ENCODE measurements at places on chromosomes 11 and 22. TPM values are rescaled to one million over a fixed set of nuclear protein-coding genes. Genes with fewer than 3 reads are reported as not detected.

ZNF70 gene
- 4.3 TPM for total RNA-seq

- DNase-seq: no peak
Observed at GRCh38 chr11:122692444-122692843, 36.9 kb downstream of the UBASH3B start.

PRRG4 gene
- 11.2 TPM for total RNA-seq

DNA sequence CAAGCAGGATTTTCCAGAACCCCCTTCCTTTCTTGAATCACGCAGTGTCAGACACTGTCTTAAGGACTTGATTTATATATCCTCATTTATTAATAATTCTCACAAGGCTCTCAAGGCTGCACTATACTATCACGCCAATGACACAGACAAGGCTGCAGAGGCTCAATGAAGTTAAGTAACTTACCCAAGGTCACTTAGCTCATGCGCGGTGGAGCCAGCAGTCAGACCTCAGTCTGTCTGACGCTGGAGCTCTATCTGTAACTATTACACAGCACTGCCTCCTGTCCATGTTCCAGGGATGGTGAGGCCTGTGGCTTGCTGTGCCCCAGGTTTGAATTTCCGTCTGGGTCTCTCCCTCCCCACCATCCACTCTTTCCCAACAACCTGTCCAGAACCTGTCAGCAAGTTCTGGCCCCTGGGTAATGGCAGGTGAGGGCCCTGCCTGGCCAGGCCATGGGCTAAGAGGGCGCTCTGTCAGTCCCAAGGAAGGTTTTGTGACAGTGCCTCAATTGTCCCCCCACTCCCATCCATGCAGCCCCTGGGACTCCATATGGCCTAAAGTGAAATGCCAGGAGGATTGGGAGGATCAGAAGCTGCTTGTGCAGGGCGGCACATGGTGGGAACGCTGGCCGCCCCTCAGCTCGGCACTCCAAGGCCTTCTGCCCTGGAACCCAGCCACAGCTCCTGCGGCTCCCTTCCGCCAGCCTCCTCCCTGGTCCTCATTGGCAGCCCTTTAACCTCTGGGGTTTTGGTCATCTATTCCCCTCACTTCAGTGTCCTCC lies 8.6 kb downstream of the KCNC1 start:
- no peak for DNase-seq

DNA sequence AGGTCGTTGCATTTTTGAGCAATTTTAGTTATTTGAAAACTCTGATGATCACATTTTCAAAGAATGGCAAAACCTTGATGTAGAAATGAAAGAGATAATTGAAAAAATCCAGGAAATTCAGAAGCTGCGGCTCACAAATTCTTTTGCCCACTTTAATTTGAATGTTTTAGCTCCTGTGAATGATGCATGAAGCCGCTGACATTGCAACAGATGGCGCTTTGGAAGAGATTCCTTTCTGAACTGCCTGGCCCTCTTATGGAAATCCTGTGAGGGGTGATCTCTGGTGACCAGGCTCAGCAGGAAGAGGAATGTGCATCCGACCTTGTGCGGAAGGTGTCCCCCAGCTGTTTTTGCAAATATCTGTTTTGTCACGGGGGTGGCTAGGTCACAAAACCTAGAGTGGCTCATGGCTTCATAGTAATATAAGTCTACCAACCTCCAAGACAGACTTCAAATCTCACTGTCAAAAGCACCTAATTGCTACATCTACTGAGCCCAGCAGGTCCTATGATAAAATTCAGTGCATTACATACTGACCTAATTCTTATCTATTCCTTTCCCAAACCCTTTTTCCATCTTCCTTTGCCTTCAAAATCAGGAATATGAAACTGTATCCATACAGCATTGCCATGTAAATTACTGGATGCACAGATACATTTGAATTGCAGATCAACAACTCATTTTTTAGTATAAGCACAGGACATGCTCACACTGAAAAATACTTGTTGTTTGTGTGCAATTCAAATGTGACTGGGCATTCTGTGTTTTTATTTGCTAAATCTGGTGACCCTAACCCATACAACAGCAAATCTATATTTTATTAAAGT lies 412.7 kb downstream of the ETS1 start:
- no peak for DNase-seq

DNA sequence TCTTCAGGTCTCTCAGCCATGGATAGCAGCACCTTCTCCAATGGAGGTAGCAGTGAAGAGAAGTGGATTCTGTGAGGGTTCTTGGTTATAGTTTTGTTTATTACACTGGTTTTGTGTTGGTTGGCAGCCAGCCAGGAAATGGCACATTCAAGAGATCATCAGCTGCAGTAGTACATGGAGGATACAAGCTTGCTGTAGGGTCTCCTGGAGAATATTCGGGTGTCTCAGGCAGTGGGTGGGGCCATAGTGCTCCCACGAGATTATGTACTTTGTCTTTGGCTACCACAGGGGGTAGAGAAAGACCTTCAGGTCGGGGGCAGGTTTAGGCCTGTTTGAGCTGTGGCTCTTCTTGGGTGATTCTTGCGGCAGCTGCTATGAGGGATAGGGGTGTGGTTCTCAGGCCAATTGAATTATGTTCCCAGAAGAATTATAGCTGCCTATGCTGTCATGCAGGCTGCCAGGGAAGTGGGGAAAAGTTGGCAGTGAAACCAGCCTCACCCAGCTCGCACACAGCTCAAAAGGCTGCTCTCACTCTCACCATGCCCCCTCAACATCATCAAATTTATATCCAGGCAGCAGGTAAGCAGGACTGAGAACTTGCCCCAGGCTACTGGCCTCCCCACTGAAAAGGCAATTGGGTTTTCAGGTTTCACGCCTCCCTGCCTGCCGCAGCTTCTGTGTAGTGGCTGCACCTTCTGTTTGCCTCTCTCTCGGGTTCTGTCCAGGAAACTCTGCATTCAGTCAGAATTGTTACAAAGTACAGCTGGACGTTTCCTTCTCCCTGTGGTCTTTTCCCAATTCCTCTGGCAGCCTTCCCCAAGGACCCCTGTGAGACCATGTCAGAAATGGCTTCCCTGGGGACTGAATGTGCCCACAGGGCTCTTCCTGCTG lies 435.5 kb downstream of the LUZP2 start:
- DNase-seq: no peak

DNA sequence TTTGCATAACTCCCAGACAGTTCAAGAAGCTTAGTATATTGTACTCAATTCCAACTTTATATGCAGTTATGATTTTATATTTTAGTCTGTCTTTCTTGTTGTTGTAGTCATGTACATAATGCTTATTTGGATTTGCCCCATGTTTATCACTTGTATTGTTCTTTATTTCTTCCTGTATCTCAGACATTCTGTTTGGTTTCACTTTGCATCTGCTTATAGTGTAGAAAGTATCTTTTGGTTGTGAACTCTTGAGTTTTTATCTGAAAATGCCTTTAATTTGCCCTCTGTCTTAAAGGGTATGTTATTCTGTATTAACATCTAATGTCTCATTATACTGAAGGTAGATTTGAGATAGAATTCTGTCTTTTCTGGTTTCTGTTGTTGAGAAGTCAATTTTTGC lies 275.4 kb downstream of the DYNC2H1 start:
- DNase-seq: no peak

DRD4 gene
- not detected for total RNA-seq

OR52E6 gene
- not detected for total RNA-seq

MYO18B gene
- 17.6 TPM for total RNA-seq

GRCh38 chr11:520428-521176 lies 13.6 kb upstream of the RNH1 start:
- DNase-seq: no peak

- no peak for DNase-seq
Observed at GRCh38 chr22:50730941-50731661, 6.9 kb upstream of the ACR start.

HORMAD2 gene
- total RNA-seq: not detected

DNA sequence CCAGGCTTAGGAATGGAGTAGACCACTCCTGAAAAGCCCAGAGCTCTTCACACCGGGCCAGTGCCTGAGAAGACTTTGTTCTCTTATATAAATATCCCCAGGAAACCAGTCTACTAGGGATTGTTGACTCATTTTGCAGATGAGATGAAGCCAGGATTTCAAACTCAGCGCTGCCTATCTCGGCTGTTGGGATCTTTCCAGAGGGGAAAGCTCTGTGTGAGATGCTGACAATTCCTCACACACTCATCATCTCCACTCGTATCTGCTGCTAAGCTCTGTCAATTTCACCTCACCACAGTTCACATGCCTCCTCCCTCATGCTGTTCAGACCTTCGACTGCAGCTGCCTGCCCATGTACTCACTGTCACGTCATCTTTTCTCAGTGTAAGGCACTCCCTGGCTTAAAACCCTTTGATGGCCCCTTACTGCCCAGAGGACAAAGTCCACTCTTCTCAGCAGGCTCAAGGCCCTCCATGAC lies 12.5 kb downstream of the USH1C start:
- DNase-seq: no peak

DNA sequence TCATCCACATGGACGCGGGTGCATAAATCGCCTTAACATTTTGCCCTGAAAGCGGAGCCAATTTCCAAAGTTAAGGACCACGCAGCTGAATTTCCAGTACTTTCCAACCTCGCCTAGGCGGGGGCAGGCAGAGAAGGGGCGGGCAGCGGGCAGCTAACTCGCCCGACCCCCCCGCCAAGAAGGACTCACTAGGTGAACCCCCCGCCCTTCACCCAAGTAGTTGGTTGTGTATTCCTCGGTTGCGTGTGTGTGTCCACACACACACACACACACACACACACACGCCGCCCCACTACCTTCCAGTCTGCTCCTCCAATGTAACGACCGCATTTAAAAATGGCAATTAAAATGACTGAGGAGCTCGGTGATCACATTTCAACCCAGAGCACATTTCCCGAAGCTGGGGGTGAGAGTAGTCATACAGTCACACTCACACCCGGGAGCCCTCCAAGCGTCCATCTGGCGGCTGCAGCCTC lies 1.4 kb downstream of the TENM4 start:
- DNase-seq: no peak

GRCh38 chr11:66710384-66710930 lies 18.6 kb downstream of the SPTBN2 start:
- DNase-seq: no peak

GRCh38 chr11:77879218-77879617 lies 58.3 kb downstream of the AAMDC start:
- DNase-seq: no peak

- no peak for DNase-seq
Observed at GRCh38 chr22:49768077-49768910, 59.4 kb downstream of the BRD1 start.

USP2 gene
- 7.0 TPM for total RNA-seq

- no peak for DNase-seq
Observed at GRCh38 chr11:112719736-112720525, 241.3 kb upstream of the NCAM1 start.

DNA sequence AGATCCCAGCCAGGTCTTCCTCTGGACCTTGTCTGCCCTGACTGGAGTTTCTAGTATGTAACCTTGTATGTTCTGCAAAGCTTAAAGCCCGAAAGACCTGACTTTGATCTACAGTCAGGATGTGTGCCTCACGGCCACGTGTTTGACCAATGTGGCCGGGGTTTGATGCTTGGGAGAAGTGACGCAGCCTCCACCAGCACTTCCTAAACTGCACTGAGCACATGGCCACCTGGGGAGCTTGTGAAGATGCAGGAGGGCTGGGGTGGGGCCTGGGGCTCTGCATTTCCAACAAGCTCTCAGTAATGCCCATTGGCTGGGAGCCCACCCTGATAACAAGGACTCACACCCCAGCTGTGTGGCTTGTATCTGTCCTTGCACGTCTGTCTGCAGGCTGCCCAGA lies 53.2 kb downstream of the NAT10 start:
- DNase-seq: no peak

DNA sequence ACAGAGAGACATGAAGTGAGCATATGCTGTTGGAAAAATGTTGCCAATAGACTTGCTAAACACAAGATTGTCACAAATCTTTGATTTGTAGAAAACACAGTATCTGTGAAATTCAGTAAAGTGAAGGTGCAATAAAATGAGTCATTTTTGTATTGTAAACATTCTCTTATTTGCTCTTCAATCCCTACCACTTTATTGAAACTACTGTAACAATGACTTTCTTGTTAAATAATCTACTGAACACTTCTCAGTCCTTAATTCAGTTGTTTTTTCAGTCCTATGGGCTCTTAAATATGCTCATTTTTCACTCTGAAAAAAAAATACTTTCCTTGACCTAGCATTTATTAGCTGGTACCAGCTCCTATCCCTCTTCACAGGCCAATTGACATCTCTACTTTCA lies 531.9 kb downstream of the DLG2 start:
- no peak for DNase-seq

- peak; percentile 63 for DNase-seq
Observed at GRCh38 chr11:12845739-12846358, 163.3 kb upstream of the RASSF10 start.

DNA sequence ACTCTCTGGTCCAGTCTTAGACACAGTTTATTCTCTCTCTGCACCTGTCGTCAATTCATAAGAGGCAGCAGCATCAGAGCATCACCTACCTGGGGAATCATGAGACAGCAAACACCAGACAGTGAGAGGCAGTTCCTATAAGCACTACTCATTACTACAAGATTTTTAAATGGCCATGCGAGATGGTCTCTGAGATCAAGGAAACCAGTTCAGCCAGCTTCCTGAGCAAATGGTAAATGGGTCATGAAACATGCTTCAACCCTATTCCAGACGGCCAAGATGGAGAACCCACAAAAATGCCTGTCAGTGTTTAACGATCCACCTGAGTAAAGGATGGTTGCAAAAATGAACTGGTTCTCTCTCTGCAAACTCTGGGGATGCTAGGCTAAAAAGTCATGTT lies 52.9 kb downstream of the SYTL2 start:
- no peak for DNase-seq

UNC93B1 gene
- 7.0 TPM for total RNA-seq

SYTL2 gene
- total RNA-seq: 40.4 TPM

- no peak for DNase-seq
Observed at GRCh38 chr22:48037618-48038017, 1275.2 kb downstream of the TBC1D22A start.

GRCh38 chr11:22559416-22559815 lies 66.2 kb downstream of the FANCF start:
- DNase-seq: no peak

DNA sequence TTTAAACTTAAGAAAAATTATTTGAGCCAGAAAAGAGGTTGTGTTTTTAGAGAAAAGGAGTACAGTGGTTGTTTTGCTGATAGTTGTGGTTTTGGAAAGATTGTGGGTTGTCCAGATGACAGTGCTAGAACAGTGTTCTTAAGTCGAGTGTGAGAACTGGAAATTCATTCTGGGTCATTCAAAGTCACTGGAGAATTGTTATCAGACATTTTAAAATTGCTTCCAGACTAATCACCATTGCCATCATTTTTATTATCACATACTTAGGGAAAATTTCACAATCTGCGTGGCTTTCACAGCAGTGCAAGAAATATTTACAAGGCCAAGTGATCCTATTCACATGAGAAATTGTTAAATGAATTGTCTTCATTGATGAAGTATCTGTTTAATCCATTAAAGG lies 242.2 kb upstream of the DDI1 start:
- DNase-seq: no peak

All from skin of body (tissue), 3 donors.